HCT116 (cell line): ENCODE measurements at places on chromosomes 7 and 10. TPM values are rescaled to one million over a fixed set of nuclear protein-coding genes. Genes with fewer than 3 reads are reported as not detected.

- no peak overlapping the region for H3K4me3 ChIP-seq
- H3K4me1 ChIP-seq = no peaks in the 10 kb centered on the region
- no peak for DNase-seq
Observed at GRCh38 chr10:8297107-8297506, 242.6 kb downstream of the GATA3 start.

The GIMAP8 gene
- 0.15 TPM for total RNA-seq

The SPDYE11 gene
- total RNA-seq = not detected

The IL2RA gene
- 0.59 TPM for total RNA-seq

- no peak overlapping the region for H3K27ac ChIP-seq
- no peaks in the 10 kb centered on the region for H3K36me3 ChIP-seq
Observed at GRCh38 chr7:70212281-70212680, 614.0 kb downstream of the AUTS2 start.

The SUFU gene
- 18.8 TPM for total RNA-seq

The VAX1 gene
- not detected for total RNA-seq

DNA sequence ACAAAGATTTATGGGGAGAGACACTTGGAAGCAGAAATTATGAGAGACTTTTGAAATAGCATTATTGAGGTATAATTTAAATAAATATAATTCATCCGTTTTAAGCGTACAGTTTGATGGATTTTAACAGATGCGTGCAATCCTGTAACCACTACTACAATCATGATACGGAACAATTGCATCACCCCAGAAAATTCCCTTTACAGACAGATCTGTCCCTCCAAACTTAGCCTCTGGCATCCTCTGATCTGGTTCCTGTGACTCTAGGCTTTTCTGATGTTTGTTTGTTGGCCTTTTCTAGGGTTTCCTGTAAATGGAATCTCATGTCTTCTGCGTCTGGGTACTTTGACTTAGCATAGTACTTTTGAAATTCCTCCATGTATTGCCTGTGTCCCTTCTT, 15.5 kb downstream of the UBN2 start:
- 0 out of 2 replicates have a peak, but pooled peaks cover under 1% of the 10 kb centered on the region for H3K36me3 ChIP-seq
- H3K4me1 ChIP-seq = no peaks in the 10 kb centered on the region
- H3K27ac ChIP-seq = no peak overlapping the region

- DNase-seq = no peak
- H3K27me3 ChIP-seq = peaks cover 49% of the 10 kb centered on the region; the same call in 1 of the 2 replicates
- no peaks in the 10 kb centered on the region for H3K36me3 ChIP-seq
- no peak overlapping the region for H3K4me3 ChIP-seq
- no peaks in the 10 kb centered on the region for H3K4me1 ChIP-seq
Observed at GRCh38 chr10:120431251-120431651, 25.8 kb upstream of the PLPP4 start.

The CCDC146 gene
- 6.3 TPM for total RNA-seq

- no peaks in the 10 kb centered on the region for H3K27me3 ChIP-seq
- H3K4me1 ChIP-seq = peaks cover 95% of the 10 kb centered on the region
- H3K4me3 ChIP-seq = no peak overlapping the region
- DNase-seq = no peak
Observed at GRCh38 chr10:71770255-71770654, 3.1 kb downstream of the VSIR start.

GRCh38 chr10:1022413-1022812, 3.2 kb downstream of the IDI2 start:
- no peak overlapping the region for H3K27ac ChIP-seq
- no peak overlapping the region for H3K4me3 ChIP-seq
- H3K27me3 ChIP-seq = no peaks in the 10 kb centered on the region
- H3K4me1 ChIP-seq = no peaks in the 10 kb centered on the region

The SAP25 gene
- 4.4 TPM for total RNA-seq

- peaks cover 85% of the 10 kb centered on the region for H3K27me3 ChIP-seq
- H3K4me1 ChIP-seq = no peaks in the 10 kb centered on the region
- H3K36me3 ChIP-seq = no peaks in the 10 kb centered on the region
- no peak overlapping the region for H3K4me3 ChIP-seq
- H3K27ac ChIP-seq = no peak overlapping the region
Observed at GRCh38 chr10:49157229-49157628, 23.4 kb upstream of the FAM170B start.

GRCh38 chr7:52749880-52750279, 285.6 kb upstream of the POM121L12 start:
- H3K4me1 ChIP-seq = no peaks in the 10 kb centered on the region
- H3K36me3 ChIP-seq = no peaks in the 10 kb centered on the region
- H3K27ac ChIP-seq = no peak overlapping the region
- no peak for DNase-seq
- H3K4me3 ChIP-seq = no peak overlapping the region

DNA sequence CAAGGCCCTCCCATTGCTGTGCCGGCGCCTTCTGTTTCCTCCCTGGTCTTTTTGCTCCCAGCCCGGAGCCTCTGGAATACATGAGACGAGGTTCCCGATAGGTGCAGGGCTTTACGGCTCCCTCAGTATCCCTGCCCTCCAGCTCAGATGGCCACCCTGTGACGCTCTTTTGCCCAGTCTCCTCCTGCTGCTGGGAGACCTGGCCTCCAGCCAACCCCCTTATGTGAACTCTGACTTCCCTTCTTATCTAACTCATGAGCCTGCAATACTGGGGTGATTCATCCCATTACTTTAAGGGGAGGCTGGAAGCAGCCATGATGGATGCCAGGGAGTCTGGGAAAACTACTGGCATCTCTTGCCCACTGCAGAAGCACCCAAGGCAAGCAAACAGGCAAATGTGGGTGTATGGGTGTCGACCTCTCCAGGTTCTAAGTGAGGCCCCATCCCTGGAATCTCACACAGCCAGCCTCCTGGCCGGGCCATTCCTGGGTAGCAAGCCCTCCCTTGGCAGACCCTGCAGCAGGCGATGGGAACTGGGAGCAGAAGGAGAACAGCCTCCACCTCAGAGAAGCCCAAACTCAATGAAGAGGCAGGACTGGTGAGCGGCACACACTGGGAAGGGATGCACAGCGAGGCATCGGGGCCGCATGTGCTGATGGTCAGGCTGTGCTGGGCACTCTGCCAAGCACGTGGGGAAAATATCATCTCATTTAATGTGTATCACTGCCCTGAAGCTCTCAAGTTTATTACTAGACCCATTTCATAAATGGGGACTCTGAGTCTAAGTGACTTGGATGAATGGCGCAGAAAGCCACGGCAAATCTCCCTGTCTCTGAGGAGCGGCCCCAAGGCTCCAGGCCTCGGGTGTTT, 97.5 kb downstream of the FAM53B start:
- DNase-seq = no peak
- no peak overlapping the region for H3K4me3 ChIP-seq
- peaks cover 6% of the 10 kb centered on the region; the same call in 1 of the 2 replicates for H3K4me1 ChIP-seq
- no peak overlapping the region for H3K27ac ChIP-seq
- H3K36me3 ChIP-seq = no peaks in the 10 kb centered on the region

DNA sequence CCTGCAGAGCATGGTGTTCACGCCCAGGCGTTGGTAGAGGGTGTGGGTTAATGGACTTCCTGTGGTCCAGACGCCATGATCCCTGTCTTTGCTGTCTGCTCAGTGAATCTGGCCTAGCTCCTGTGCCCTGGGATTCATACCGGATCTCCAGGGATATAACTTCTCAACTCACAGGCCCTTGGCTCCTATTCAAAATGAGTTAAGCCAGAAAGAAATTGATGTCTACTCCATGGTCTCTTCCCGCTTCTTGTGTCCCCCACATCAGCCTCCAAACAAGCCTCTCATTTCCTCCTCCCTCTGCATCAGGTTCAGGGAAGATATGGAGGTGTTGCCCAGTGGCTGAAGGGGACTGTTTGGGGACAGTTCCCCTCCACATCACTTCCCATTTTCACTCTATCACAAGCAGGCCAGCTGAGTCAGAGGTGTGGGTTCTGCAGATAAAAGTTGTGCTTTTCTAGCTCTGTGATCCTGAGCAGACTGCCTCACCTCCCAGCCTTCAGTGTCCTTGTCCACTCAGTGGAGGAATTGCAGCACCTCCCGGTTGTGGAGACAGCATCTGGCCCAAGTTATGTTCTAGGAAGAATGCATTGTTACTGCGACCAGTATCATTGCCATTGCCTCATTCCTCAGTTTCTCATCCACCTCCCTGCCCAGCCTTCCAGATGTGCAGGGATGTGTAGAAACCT, 22.5 kb downstream of the AKR1E2 start:
- H3K4me3 ChIP-seq = no peak overlapping the region
- no peak for DNase-seq
- no peaks in the 10 kb centered on the region for H3K36me3 ChIP-seq
- H3K27me3 ChIP-seq = no peaks in the 10 kb centered on the region

DNA sequence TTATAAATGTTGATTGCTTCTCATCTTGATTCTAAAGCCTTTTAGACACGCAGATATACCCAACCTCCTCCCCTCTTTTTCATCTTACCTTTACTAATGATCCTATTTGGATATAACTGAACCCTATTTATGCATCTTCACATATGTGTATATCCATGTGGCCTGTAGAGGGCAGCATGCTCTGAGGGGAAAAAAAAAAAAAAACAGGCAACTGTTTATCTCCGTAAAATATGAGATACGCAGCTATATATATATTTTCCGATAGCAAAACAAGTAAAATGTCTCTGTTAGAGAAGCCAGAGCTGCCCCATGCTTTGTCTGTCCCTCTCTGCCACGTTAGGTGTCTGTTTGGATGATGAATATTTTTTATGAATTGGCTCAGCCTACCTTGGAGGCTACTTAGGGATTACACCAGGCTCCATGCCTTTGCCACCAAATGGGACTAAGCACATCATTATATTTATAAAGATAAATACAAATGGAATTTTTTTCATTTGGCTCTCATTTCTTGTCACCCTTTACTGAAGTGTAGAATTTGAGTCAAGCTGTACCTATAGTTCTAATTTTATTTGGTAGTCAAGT, 174.8 kb upstream of the FZD1 start:
- no peak overlapping the region for H3K4me3 ChIP-seq
- peak; percentile 26 for DNase-seq
- no peak overlapping the region for H3K27ac ChIP-seq
- H3K4me1 ChIP-seq = no peaks in the 10 kb centered on the region
- no peaks in the 10 kb centered on the region for H3K36me3 ChIP-seq

The HOXA4 gene
- total RNA-seq = 2.0 TPM

The SFRP4 gene
- 0.25 TPM for total RNA-seq

DNA sequence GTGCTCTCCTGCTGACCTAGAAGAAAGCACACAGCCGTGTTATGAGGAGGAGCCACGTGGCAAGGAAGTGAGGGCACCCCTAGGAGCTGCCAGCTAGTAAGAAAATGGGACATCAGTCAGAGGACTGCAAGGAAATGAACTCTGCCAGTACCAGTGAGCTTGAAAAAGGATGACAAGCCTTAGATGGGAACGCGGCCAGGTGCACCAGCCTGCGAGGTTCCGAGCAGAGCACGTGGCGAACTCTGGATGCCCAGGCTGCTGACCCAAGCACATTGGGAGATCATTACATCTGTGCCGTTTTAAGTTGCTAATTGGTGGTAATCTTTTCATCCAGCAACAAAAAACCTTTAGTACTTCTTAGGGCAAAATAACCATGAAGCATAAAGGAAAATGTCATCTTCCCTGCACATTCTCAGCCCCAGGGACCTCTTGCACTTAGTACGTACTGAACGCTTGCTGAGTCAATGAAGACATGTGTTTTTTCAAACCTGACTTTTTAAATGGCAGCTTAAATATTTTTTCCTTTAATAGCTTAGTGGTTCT, 69.4 kb downstream of the AMZ1 start:
- peak overlapping the region; percentile 93 for H3K27ac ChIP-seq
- H3K27me3 ChIP-seq = no peaks in the 10 kb centered on the region

- no peaks in the 10 kb centered on the region for H3K36me3 ChIP-seq
- H3K4me3 ChIP-seq = no peak overlapping the region
- H3K27me3 ChIP-seq = no peaks in the 10 kb centered on the region
- H3K4me1 ChIP-seq = peaks cover 3% of the 10 kb centered on the region; the same call in 1 of the 2 replicates
- no peak for DNase-seq
Observed at GRCh38 chr10:30704026-30704600, 74.6 kb upstream of the LYZL2 start.

- peak; percentile 73 for DNase-seq
- no peak overlapping the region for H3K27ac ChIP-seq
- H3K4me1 ChIP-seq = peaks cover 8% of the 10 kb centered on the region
- H3K36me3 ChIP-seq = no peaks in the 10 kb centered on the region
- H3K27me3 ChIP-seq = no peaks in the 10 kb centered on the region
Observed at GRCh38 chr7:94823947-94824346, 83.4 kb upstream of the PPP1R9A start.

GRCh38 chr7:97145068-97145467, 27.6 kb downstream of the SDHAF3 start:
- DNase-seq = no peak
- H3K27ac ChIP-seq = no peak overlapping the region
- no peaks in the 10 kb centered on the region for H3K4me1 ChIP-seq

The FAM25C gene
- total RNA-seq = not detected

- H3K27me3 ChIP-seq = no peaks in the 10 kb centered on the region
- H3K4me3 ChIP-seq = no peak overlapping the region
- H3K27ac ChIP-seq = no peak overlapping the region
- no peaks in the 10 kb centered on the region for H3K4me1 ChIP-seq
- H3K36me3 ChIP-seq = no peaks in the 10 kb centered on the region
- DNase-seq = no peak
Observed at GRCh38 chr7:11751807-11752389, 80.1 kb downstream of the THSD7A start.

- no peak overlapping the region for H3K4me3 ChIP-seq
- H3K27ac ChIP-seq = no peak overlapping the region
- peaks cover 41% of the 10 kb centered on the region for H3K4me1 ChIP-seq
- H3K27me3 ChIP-seq = no peaks in the 10 kb centered on the region
- no peak for DNase-seq
Observed at GRCh38 chr10:132520177-132520811, 17.3 kb upstream of the INPP5A start.

- H3K36me3 ChIP-seq = no peaks in the 10 kb centered on the region
- peak; percentile 59 for DNase-seq
- peaks cover 22% of the 10 kb centered on the region for H3K4me1 ChIP-seq
- no peaks in the 10 kb centered on the region for H3K27me3 ChIP-seq
- no peak overlapping the region for H3K27ac ChIP-seq
Observed at GRCh38 chr7:28358423-28358868, 53.9 kb upstream of the CREB5 start.

DNA sequence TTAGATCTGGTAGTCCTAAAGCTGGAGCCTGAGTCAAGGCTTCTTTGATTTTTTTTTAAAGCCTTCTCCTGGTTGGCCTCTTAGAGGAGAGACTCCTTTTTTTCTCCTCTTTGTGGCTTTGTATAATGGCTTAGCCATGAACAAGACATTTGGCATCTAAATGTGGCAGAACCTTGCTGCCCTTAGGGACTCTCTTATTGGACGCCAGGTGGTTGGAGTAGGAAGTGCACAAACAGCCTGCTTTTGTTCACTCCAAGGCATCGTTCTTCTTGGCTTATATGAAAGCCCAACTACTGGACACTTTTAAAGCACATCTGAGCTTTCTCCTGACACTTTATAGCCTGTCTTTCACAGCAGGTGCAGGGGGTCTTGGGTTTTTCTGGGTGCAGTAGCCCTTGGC, 25.0 kb downstream of the ZPBP start:
- H3K27ac ChIP-seq = no peak overlapping the region
- peak; percentile 31 for DNase-seq
- peaks cover 24% of the 10 kb centered on the region for H3K4me1 ChIP-seq
- H3K36me3 ChIP-seq = no peaks in the 10 kb centered on the region
- H3K4me3 ChIP-seq = no peak overlapping the region

- H3K4me3 ChIP-seq = no peak overlapping the region
- H3K4me1 ChIP-seq = no peaks in the 10 kb centered on the region
Observed at GRCh38 chr10:108132303-108132702, 967.8 kb upstream of the SORCS1 start.

- H3K4me3 ChIP-seq = no peak overlapping the region
- H3K4me1 ChIP-seq = no peaks in the 10 kb centered on the region
- DNase-seq = no peak
- H3K27ac ChIP-seq = no peak overlapping the region
- H3K36me3 ChIP-seq = peaks cover 3% of the 10 kb centered on the region; the same call in 1 of the 2 replicates
- H3K27me3 ChIP-seq = no peaks in the 10 kb centered on the region
Observed at GRCh38 chr7:29915481-29916215, 74.0 kb downstream of the SCRN1 start.
